ENCODE measurements at places on chromosomes 4 and X. TPM values are rescaled to one million over a fixed set of nuclear protein-coding genes. Genes with fewer than 3 reads are reported as not detected.

GRCh38 chr4:128359422-128359821 is 71.8 kb upstream of the PGRMC2 start:
- DNase-seq: no peak

Gene CFAP47
- total RNA-seq: not detected

Gene PABPC1L2A
- 0.38 TPM for total RNA-seq

GRCh38 chr4:168679819-168680218 is 183.0 kb downstream of the PALLD start:
- DNase-seq: no peak

Gene TIMM8A
- total RNA-seq: 18.5 TPM

DNA sequence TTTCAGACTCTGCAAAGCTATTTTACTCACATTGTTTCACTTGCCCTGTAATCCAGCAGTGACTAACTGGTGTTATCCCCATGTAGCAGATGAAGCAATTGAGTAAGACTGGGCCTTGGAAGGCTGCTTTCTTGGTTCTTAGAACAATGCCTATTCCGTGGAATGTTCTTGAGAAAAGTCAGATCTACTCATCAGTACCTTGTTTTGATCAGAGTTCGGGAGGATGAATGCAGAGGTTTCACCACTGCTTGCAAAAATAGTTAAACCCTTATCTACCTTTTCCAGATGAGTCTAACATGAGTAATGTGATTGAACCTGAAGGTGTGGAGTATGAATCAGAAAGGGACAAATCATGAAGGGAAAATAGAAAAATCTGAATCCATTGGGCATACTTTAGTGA is 1.8 kb downstream of the MAOB start:
- DNase-seq: no peak

DNA sequence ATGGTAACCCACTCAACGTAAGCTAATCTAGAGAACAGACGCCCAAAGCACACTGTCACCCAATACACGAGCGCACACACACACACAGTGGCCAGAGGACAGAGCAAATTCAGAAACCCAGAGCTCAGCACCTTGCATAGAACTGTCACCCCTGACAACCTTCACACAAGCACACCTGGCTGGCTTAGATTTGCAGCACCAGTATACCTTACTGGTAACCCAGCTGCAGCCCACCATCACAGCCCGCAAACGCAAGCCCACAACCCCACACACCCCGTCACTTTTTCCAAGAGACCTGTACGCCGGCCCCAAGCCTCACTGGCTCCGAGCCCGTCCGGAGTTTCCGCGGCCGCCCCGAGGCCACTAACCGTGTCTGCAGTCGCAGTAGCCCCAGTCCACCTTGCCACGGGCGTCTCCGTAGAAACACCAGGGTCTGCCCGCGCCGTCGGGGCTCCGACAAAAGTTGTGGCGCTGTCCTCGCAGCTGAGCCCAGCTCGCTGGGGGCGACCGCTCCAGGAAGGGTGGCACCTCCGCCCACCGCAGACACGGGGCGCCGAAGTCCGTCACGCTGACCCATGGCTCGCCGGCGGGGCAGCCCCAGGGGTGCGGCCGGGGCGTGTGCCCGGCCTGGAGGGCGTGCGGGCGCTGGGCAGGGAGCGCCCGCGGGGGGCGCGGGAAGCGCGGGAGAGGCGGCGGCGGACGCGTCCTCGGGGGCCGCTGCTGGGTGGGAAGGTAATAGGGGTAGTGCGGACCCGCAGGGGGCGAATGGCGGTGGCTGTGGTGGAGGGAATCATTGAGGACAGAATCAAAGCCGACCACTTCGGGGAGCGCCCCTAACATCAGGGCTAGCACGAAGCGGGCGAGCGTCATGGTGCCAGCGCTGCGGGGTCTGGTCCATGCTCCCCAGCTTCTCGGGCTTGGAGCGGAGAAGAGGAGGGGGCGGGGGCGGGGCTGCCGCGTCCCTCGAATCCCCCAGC is 664 bp downstream of the PRSS12 start:
- no peak for DNase-seq

GRCh38 chrX:40192196-40192595 is 94.4 kb upstream of the BCOR start:
- DNase-seq: no peak

Gene RAB39B
- total RNA-seq: 1.5 TPM

DNA sequence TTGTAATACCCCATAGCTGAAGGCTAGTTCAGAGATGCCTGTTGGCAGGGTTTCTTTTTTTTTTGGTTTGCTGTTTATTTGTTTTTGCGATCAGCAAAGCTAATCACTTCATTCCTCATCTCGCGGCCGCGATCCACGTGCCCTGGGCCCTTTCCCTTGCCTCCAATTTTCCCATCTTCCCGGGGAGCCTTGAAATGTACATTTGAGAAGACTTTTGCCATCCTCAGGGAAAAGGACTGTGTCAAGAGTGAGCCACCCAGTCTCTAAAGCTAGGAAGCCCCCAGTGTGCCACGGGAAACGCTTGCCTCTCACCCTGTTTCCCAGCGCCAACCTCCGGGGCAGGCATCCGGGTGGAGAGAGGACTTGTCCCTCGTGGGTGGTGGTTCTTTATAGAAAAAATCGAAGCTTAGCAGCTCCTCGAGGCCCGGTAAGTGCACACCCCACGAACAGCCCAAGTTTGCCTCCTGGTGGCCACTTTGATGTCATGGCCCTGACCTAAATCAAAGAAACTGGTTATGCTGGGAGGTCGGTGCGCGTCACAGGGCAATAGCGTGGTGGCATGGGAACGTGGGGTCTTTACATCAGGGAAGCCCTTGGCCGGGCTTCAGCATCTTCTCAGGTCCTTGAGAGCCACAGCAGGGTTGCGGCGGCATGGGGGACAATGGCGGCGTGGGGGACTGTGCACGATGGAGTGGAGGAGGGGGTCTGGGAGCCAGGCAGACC is 42.0 kb downstream of the MAP7D3 start:
- peak; percentile 30 for DNase-seq

DNA sequence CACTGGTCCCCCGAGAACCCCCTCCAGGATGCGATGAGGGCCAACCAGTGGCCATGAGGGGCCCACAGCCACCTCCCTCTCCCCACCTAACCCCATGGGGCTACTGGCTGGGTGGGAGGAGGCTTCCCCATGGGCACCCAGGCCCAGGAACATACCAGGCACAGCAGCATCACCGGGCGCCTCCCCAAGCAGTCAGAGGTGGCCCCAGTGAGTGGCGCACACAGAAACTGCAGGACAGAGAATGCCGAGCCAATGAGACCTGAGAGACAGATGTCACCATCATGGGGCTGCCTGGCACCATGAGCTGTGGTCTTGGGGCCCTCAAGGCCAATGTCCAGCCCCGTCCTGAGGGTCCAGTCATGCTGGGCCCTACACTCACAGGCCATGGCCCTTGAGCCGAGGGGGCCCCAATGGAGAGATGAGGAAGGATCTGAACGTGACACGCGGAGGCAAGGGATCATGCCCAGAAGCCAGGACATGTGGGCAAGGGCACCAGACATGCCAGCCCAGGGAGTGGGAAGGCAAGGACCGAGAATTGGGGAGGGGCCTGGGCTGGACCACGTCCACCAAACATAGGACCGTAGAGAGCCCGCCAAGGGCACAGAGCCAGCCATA is 30.1 kb downstream of the NOP14 start:
- no peak for DNase-seq

Gene SASH3
- not detected for total RNA-seq

DNA sequence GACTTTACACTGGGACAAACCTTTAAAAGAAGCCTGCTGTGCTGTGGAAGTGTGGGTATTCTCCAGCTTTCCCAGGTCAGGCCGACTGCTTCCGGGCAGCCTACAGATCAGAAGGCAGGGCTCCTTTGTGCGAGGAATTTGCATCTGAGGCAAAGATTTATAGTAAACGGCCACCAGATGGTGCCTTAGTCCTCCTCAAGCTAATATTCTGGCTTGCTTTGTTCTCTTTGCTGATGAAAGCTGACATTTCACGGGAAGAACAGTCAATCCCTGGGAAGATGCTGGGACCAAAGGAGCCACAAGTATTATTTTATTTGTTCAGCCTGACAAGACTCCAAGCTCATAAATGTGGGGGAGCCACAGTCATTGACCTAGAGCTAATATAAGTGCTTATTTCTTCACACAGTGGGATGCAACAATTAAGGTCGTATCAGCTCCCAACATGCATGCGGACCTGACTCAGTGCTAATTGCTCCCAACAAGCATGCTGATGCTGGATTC is 120.7 kb upstream of the TRIM2 start:
- peak; percentile 60 for DNase-seq

- no peak for DNase-seq
Observed at GRCh38 chr4:48594180-48594579, 104.1 kb downstream of the ZAR1 start.

DNA sequence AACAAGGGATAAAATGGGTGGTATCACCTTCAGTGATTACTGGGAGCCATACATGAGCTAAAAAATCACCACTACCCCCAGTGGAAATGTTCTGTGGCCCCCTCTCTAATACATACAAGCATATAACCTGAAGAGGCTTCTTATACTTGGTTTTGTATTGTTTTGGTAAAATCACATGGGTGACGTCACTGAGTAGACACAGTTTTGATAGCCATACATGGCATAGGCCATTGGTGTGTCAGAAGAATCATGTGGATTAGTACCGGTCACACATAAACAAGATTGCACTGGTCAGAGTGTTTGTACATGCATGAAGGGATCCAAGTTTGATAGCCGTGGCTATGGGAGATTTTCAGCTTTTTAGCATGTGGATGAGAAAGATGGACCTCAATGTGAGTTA is 131.9 kb upstream of the RADX start:
- DNase-seq: no peak

DNA sequence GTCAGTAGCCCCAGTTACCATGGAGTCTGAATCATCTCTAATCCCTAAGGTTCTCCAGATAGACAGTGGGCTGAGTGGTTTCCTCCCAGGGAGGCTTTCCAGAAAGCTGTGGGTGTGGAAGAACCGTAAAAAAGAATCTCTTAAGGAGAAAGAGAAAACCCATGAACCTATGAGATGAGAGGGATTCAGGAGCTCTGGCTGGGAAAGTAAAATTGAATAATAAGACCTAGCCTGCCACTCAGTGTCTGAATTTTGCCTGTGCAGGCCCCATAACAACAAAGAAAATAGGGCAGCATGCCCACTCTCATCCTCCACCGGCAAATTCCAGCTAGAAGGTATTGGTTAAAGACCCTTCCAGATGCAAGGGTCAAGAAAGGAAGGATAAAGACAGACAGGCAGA is 16.9 kb downstream of the AWAT2 start:
- no peak for DNase-seq

DNA sequence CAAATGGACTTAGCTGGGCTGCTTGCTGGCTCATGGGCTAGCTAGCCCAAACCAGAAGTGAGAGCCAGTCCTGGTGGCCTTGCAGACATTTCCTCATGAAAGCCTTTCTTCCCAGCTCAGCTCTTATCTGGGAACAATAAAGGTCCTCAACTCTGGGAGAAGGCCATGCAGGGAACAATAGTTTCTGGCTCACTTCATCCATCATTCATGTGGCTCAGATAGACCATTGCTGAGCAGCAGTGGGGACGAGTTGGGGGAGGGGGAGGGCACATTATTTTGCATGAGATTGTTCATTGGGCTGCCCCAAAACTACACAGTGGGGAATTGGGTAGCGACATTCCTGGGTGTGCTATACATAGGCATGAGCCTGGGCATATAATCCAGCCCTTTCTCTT is 47.6 kb downstream of the NHSL2 start:
- no peak for DNase-seq

GRCh38 chr4:144411119-144411518 is 234.8 kb upstream of the HHIP start:
- no peak for DNase-seq

Gene FAM199X
- total RNA-seq: 27.5 TPM

Gene PRDM5
- 5.3 TPM for total RNA-seq

Gene NEUROG2
- total RNA-seq: not detected

DNA sequence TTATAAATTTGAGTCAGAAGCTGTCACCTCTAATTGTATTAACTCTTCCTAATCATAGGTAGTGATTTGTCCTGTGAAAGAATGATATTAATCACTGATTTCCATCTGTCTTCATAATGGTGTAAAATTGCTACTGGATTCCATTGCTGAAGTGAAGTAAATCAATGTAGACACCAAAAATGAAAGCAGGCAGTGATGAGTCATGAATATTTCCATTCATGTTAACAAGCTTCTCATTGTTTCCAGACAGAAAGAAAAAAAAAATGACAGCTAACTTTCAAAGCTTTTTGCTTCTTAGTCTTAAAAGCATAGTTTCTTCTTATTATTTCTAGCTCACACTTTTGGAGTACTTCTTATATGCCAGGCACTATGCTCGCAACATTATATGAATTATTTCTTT is 21.5 kb downstream of the FAM114A1 start:
- peak; percentile 93 for DNase-seq
